Stimulated activated naive CD8-positive, alpha-beta T cell treated with anti-CD3 and anti-CD28 coated beads, Interleukin-15, amount 100 ng/mL, for 72 hours (primary cell): ENCODE measurements at places on chromosomes 4 and X.

DNA sequence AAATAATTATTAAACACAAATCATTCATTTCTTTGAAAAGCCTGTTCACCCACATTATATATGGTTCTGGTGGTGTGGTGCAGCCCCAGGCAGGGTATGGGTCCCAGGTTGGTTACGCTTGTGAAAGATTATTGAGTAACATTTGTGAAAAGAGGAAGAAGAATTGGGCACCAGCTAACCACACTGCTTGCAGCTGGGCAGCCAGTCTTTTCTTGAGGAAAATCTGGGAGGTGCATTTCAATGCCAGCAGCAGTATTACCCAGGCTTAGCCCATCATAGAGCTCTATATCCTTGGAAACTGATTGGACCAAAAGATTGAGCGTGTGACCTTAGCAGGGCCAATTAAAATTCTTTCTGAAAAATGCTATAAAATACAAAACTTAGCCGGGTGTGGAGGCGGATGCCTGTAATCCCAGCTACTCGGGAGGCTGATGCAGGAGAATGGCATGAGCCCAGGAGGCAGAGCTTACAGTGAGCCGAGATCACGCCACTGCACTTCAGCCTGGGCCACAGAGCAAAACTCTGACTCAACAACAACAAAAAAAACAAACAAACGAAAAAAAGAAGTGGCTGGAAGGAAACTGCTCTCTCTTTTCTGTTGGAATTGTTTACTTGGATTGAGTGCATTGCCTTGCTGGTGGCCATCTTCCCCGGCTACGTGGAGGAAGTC lies 9.7 kb upstream of the PLAC8 start:
- DNase-seq: no peak

DNA sequence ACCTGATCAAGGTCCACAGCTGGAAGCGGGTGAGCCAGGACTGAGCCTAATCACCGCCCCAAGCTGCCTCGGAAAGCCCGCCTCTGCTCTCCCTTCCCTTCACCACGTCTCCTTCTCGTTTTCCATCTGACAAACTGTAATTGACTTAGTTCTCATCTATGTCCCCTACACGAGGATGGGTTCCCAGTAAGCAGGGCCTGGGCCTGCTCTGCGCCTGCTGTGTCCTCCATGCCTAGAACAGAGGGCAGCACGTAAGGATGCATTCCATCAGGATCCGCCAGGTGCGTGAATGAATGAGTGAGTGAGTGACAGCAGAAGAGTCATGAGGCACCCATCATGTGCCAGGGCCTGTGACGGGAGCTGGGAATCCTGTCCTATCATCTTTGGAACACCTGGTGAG lies 86.7 kb downstream of the JAKMIP1 start:
- no peak for DNase-seq

DNA sequence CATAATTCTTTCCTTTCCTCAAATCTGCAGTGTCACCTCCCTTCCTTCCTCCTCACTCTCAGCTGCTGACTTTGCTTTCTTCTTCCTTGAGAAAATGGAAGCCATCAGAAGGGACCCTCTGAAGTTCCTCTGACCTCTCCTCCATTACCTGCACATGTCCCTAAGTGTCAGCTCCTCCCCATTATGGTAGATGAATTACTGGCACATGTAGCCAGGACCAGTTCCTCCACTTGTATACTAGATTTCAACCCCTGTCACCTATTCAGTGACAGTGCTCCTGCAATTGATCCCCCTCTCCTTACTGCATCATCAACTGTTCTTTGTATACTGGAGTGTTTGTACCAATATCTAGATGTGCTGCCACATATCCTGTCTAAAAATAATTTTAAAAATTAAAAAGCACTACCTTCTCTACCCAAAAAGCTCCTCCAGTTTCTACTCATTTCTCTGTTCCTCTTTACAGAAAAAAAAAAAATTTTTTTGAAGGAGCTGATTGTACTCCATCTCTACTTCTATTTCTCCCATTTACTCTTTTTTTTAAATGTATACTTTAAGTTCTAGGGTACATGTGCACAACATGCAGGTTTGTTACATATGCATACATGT lies 78.6 kb downstream of the CLCN5 start:
- DNase-seq: no peak

- no peak for DNase-seq
Observed at GRCh38 chr4:178823673-178824295, 1381.5 kb upstream of the AGA start.

DNA sequence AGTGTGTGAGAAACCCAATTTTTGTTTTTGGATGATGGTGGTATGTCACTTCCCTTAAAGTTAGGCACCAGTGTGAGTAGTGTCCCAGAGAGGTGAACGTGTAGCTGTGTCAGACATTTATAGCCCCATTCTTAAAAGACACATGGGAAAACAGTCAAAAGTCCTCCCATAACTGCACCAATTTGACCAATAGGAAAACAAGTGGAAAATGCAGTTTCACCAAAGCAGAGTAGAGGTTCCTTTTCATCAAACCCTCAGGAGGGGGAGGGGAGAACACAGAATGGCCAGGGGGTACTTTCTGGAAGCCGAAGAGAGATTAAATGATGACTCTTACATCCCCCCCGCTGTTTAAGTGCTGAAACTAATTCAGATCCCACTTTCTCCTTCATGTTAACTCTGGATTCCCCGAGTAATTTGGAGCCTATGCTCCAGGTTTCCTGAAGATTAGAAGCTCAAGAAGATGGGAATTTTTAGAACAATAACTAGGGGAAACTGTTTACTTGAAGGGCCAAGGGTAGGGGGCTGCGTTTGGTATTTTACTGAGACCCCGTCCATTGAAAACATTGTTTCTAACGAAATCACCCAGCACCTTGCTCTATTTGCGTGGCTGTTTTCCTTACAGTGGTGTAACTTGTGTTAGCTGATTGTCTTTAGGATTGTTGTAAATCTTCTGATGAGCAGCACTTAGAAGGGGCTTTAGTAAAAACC lies 2.1 kb upstream of the LEF1 start:
- DNase-seq: no peak

DNA sequence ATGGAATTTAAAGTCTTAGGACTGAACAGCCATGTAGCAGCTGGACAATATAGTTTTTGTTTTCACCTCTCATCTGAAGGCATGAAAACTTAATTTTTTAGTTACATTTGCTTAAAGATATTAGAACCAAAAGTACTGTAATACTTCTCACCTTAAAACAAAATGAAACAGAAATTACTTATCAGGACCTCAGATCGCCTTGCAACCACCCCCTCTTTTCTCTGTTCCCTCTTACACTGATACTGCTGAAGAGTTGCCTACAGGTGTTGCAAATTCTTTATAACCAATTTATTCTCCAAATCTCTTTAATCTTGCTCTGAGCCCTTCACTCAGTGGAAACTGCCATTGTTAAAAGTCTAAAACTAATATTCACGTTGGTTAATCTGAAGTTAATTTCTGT lies 145.0 kb downstream of the SPCS3 start:
- DNase-seq: no peak

DNA sequence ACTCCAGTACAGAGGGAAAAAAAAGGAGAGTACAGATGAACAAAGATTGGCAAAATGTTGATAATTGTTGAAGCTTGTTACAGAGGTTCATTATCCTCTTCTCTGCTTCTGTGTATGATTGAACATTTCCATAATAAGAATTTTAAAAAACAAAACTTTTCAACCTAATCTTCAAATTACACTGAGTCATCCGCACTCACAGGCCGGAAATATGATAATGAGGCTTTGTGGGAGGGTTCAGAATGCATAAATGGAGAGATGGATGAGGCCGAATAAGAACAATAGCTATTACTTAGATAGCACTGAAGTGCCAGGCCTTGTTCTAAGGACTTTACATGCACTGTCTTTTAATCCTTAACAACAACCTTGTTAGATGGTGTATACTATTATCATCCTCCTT lies 4.6 kb upstream of the ERCC6L start:
- DNase-seq: no peak

DNA sequence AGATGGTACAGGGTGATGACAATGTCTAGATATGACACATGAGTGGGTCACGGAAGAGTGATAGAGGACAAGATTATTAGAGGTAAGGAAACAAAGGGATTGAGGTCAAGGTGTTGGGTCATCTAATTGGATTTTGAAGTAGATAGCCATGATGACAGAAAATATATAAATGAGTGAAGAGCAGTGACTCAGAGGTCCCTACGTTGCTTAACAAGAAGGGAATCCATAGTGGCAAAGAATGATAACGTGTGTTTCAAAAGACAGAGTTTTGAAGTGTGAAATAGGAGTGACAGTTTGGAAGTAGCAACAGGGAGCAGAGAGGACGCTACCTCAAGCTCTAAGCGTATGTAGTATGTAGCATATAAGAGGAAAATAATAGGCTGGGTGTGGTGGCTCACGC lies 22.2 kb upstream of the CAMK2D start:
- no peak for DNase-seq

DNA sequence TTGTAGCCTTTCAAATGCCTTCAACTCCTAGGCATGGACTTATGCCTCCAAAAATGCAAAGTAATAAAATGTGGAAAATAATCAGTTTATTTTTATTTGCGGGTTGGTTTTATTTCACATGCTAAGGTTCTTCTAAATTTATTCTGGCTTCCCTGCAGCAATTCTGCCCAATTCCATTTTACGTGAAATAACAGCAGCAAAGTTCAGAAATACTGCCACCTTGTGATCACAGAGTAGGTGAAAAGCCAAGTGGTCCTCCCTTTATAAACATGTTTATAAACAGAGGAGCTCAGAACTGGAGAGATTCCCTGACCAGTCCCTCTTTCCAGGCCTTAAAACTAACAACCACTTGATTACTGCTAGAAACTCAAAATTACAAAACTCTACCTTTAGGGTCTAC lies 14.7 kb upstream of the DCHS2 start:
- no peak for DNase-seq

DNA sequence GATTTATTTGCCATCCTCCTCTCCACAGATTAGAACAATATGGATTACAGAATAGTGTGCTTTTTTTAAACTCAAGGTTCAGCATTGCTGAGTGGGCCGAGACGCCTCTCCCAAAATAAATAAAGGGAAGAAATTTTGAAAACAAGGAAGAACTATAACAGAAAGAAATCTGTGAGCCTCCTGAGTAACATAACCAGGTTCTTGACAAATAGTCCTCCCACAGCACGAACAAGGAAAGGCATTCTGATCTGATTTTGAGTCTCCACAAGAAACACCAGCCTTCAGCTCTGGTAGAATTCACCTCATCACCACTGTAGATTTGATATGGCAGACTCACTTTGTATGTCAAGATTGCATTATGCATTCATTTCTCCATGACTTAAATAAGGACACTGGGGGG lies 173.6 kb downstream of the HHIP start:
- DNase-seq: no peak

DNA sequence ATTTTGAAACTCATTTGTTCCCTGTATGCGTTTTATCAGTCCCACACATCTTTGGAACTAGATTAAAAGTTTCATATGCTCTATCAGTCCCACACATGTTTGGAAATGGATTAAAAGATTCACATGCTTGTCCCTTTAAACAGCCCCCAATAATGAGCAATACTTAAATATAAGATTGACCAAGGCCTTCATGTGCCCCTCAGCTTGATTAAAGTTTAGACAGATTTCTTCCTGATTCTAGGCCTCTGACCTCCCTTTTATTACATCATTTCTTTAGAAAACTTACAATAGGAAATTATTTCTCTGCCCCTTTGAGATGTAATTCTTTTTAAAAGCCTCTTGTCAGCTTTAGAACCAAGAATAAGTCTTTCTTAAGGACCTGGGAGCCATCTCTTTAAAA lies 31.7 kb upstream of the CABS1 start:
- no peak for DNase-seq

DNA sequence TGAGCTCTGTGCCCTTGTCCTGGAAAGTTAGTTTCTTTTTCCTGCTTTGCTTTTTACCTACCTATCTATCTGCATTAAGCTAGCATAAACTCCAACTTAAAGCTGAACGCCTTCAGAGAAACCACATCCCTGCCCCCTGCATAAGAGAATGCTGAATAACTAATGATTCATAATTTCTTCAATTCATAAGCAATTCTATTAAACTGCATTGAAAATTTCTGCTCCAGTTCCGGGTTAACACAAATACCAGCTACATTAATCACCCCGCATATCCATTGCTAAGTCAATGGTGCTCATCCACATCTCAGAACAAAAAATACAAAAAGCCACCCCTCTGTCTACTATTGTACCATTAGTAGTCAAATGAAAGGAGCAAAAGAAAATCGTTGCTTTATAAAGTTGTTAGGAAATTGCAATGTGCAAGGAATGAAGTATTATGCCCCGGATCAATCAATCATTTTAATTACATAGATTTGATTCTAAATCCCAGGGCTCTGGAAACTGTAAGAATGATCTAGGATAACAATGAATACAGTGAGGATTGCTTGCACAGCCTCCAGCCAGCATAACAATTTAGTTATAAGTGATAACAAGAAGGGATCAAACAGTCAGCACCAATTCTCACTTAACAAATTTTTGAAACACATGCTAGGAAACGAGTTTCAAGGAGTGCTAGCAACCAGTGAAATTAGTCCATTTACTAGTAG lies 106.8 kb downstream of the ELOVL6 start:
- DNase-seq: no peak

DNA sequence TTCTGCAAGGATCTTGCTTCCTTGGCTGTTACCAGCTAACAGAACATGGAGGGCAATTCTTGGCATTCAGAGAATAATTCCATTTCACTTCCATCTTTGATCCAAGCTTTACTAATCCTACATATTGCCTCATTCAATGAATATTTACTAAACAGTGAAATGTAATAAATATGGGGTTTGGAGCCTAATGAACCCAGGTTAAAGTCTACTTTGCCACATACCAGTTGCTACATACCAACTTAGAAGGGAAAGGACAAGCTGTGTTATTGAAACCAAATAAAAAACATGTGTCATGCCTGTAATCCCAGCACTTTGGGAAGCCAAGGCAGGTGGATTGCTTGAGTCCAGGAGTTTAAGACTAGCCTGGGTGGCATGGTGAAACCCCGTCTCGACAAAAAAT lies 265.6 kb downstream of the KLHL13 start:
- DNase-seq: no peak

DNA sequence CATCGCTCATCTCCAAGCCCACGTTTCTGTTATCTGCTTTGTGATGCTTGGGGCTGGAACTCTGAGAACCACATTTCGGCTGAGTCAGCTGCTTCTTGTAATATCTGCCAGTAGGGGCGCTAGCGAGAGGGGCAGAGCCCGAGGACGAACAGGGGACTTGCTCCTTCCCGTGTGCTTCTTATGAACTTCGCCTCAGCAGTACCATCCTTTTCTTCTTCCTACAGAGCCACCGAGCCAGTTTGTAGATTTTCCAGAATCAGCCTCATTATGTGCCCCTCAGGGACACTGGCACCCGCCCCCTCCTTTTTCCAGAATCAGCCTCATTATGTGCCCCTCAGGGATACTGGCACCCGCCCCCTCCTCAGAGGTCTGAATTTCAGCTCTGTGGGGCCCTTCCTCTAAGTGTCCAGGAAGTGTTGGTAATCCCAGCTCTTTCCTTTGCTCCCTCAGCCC lies 441.7 kb upstream of the RASGEF1B start:
- DNase-seq: peak; percentile 58

GRCh38 chrX:110408949-110409588 lies 50.4 kb downstream of the RTL9 start:
- no peak for DNase-seq

- DNase-seq: no peak
Observed at GRCh38 chr4:76943129-76943620, 6.4 kb upstream of the SEPTIN11 start.

- DNase-seq: no peak
Observed at GRCh38 chr4:126526335-126526734, 1106.4 kb upstream of the INTU start.

- no peak for DNase-seq
Observed at GRCh38 chr4:179624768-179625181, 2182.5 kb upstream of the AGA start.

- no peak for DNase-seq
Observed at GRCh38 chr4:81491943-81492342, 20.2 kb upstream of the RASGEF1B start.

- no peak for DNase-seq
Observed at GRCh38 chr4:53614591-53614990, 23.3 kb upstream of the LNX1 start.
